ENCODE measurements at places on chromosomes 4 and X. TPM values are rescaled to one million over a fixed set of nuclear protein-coding genes. Genes with fewer than 3 reads are reported as not detected.

Gene UNC5C
- 17.3 TPM for total RNA-seq

Gene CLNK
- 0.16 TPM for total RNA-seq

Gene TMPRSS11D
- 0.71 TPM for total RNA-seq

Gene PHOX2B
- 0.55 TPM for total RNA-seq
